ENCODE measurements at places on chromosomes 16 and 17. TPM values are rescaled to one million over a fixed set of nuclear protein-coding genes. Genes with fewer than 3 reads are reported as not detected.

GRCh38 chr16:67877064-67877463 is 4.2 kb downstream of the EDC4 start:
- ATAC-seq = no peak

GRCh38 chr17:55770196-55770870 is 19.5 kb downstream of the PCTP start:
- ATAC-seq = peak; percentile 73

DNA sequence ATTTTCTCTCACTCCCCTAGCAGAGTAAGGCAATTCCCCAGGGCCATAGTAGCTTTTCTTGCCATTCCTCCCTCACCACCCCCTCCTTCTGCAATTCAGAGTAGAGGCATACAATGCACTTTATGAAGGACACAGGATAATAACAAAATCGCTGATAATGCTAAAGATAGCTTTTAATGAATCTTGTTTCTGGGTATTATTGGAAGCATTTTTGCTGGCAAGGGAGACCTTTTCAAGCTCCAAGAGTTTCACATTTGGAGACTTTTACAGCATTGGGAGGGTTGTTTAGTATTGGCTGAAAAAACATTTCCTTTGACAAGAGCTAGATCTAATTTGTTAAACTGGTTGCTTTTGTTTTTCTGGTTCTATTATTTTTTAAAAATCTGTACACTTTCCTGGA is 573.0 kb upstream of the C16orf82 start:
- no peak for ATAC-seq

DNA sequence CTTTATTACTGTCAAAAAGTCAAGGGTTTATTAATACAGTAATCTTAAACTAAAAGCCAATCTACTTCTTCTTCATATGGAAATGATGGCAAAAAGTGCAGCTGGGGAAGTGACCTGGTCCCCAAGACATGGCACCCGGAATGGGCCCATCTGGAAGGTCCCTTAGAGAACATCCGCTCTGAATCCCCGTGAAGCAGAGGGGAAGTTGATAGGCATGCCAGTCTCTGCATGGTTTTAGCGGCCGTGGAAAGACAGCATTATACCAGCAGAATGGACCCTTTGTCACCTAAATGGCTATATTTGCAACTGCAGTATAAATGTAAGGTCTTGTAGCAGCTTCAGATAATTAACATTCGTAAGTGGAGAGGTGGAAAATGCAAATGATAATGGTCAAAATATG is 32.4 kb downstream of the COTL1 start:
- ATAC-seq = no peak

GRCh38 chr17:1447052-1447451 is 9.0 kb downstream of the CRK start:
- no peak for ATAC-seq

- peak; percentile 38 for ATAC-seq
Measured at GRCh38 chr16:87550495-87550961, 51.8 kb upstream of the JPH3 start.

DNA sequence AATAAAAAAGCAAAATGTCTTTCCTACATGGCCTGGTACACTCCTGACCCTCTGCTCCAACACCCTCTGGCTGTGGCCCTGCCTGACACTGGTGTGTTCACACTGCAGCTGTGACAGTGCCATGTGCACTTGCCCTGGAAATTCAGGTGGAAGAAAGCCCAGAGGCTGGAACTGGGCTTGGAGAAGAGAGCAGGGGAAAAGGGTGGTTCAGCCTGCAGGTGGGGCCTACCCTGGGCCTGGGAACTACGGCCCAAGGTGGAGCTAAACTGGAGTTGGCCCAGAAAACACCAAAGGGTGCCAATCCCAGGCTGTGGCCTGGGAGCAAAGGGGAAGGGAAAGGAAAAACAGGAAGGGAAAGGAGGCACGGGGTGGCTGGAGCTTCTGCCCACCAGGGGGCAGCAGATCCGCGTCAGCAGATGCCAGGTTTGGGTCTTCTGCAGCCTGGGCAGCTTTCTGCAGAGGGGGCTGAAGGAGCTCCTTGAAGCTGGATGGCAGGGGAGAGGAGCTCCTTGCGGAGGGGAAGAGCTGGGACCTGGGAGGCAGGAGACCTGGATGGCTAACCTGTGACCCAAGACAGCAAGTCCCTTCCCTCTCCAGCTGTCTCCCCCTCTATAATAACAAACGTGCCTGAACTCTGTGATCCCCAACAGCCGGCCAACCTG is 15.4 kb upstream of the CTCF start:
- peak; percentile 51 for ATAC-seq

DNA sequence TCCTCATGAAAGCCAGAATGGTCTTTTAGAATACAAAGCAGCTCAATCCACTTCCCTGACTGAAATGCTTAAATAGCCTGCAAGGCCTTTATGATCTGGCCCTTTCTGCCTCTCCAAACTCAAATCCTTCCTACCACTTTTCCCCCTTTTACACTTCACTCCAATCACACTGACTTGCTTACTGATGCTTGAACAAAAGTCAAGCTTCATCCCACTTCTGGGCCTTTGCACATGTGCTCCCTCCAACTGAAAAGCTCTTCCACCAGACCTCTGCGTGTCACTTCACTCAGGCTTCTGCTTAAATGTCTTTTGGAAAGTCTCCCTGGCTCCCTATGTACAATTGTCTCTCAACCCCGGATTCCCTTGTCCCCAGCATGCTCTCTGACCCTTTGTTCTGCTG is 13.3 kb upstream of the TERB1 start:
- ATAC-seq = no peak

DNA sequence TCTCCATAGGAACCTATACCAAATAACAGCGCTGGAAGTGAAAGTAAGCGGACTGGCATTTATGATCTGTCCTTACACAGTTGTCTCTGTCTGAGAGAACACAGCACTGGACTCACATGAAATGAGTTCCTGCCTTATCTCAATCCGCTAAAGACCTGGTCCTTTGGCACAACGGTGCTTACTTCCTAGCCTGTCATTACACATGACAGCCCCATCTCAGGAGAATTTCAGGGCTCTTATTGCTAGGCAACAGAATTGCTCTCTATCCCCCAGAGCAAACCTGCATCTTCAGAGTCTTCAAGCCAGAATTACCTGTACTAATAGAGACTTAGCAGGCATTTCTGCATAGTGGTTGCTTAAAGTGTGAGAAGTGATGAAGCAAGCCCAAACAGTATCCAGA is 4.3 kb downstream of the KCNJ2 start:
- no peak for ATAC-seq

DNA sequence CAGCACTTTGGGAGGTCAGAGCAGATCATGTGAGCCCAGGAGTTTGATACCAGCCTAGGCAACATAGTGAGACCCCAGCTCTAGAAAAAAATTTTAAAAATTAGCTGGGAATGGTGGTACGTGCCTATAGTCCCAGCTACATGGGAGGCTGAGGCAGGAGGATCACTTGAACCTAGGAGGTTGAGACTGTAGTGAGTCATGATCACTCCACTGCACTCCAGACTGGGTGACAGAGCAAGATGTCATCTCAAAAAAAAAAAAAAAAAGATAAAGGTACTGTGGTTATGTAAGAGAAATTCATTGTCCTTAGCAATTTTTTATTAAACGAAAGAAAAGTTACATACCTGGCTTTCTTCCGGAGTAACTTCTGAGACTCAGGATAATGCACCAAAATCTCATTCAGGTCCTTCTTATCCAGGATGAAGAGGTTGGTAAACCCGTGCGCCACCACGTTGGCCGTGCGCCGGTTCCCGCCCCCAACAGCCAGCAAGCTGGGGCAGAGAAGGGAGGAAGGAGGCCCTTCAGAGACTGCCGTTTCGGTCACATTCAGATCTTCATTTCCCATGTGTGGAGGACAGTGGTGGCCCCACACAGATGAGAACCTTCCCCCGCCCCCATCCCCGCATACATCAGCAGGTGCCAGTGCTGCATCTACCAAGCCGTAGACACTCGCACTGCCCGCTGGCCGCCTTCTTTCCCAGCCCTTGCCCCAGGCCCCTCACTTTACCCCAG is 73.7 kb downstream of the CNGB1 start:
- ATAC-seq = no peak

DNA sequence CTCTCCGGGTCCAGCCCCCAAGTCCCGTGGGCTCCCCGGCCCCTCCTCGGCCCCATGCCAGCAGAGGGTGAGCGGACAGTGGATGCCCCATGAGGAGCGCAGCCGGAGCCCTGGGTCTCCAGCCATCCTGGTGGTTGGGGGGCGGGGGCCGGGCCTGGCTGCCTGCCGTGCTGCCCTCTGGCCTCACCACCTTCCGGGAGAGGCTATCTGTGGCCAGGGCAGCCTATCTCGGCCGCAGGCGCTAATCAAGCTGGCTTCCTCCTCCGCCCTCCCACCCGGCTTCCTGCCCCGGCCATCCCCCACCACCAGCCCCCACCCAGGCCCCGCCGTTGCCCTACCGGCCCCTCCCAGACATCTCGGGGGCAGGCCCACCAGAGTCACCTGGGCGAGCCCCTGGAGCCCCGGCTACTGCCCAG is 46.8 kb downstream of the ZFPM1 start:
- peak; percentile 10 for ATAC-seq

DNA sequence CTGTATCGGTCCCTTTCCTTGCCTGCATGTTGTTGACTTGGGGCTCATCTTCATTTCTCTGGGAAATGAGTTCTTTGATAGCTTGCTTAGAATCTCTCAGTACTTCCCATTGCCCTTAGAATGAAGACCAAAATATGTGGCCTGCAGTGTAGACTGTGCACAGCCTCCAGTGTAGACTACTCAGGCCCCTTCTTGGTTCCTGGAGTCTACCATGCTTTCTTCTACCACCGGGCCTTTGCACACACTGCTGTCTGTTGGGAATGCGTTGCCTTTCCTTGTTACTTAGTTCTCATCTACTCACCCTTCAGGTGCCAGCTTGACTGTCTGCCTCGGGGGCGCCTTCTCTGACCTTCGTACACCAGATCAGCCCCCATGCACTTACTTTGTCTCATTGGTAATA is 82.0 kb downstream of the ABCC1 start:
- ATAC-seq = no peak

DNA sequence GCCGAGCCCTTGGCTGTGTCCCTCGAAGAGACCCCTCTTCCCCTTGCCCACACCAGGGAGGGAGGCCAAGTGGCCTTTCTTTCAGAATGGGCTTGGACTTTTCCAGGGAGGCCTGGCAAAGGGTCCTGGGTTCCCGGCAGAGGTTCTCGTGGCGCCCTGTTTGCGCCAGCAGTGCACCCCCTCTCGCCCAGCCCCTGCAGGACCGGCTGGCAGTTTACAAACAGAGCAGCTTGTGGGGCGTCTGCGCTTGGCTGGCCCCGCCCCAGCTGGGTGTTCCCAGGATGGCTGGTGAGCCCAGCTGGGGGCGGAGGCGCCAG is 137.8 kb upstream of the CIBAR2 start:
- no peak for ATAC-seq

DNA sequence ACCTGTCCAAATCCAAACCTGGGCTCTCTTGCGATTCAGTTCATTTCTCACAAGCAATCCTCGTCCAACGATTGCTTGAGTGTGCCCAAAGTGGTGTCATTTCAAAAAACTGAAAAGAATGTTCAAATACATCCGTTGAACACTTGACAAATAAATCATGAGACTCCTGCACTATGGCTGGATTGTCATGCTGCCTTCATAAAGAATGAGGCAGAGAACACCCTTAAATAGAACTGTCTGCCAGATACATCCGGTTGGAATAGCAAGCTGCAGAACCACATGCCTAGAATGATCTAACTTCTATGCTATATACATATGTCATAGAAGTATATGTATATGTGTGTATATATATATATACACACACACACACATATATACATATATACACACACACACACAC is 55.4 kb upstream of the HAPSTR1 start:
- ATAC-seq = no peak

DNA sequence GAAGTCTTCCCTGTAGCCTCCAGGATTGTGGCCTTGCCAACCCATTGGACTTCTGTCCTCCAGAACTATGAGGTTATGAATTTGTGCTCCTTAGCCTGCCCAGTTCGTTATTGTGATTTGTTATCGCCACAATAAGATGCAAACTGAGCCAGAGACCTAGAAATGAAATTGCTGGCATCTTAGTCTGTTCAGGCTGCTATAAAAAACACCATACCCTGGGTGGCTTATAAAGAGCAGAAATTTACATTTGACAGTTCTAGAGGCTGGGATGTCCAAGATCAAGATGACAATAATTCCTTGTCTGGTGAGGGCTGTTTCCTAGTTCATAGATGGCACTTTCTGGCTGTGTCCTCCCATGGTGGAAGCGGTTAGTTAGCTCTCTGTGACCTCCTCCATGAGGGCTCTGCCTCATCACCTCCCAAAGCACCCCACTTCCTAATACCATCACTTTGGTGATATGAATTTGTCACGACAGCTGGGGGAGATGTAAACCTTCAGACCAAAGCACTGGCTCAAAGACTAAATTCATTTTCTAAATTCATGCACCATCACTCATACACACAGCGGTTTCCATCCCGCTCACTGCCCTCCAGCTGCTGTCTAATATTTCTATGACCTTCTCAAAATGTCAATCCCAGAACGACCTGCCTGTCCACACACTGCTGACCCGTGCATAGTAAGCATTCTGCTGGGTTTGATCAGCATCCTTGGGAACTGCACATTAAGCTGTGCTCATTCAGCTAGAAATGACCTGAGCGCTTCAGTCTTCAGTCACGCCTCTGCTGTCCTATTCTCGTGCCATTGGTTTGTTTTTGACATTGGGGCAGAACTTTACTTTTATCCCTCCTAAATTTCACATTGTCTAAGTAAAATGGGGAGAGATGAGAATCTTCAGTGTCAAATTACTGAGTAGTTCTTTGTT is 36.6 kb downstream of the GINS3 start:
- ATAC-seq = no peak

DNA sequence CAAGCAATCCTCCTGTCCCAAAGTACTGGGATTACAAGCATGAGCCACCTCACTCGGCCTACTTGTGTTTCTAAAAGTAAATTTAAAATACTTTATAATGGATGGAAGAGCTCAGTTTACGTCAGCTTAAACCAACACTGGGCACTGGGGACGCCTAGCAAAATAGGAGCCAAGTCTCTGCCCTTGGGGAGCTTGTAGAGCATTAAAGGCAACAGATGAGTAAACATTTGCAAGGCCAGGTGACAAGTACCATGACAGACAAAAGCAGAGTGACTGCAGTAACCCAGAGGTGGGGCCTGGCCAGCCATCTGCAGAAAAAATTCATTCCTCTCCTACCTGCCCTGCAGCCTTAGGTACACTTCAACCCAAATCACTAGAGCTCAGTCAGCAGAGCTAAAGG is 12.1 kb upstream of the NLK start:
- peak; percentile 41 for ATAC-seq

- no peak for ATAC-seq
Measured at GRCh38 chr16:22186517-22186916, 19.6 kb upstream of the EEF2K start.

- no peak for ATAC-seq
Measured at GRCh38 chr16:86343027-86343795, 167.1 kb upstream of the FOXF1 start.

GRCh38 chr17:82101767-82102679 is 4.0 kb upstream of the FASN start:
- no peak for ATAC-seq

- no peak for ATAC-seq
Measured at GRCh38 chr16:49931266-49931665, 75.4 kb upstream of the ZNF423 start.

The HASPIN gene
- 3.4 TPM for total RNA-seq

The NPIPA2 gene
- total RNA-seq = 0.48 TPM

The CXCL16 gene
- total RNA-seq = 15.7 TPM

The GUCY2D gene
- 3.5 TPM for total RNA-seq

The NEUROD2 gene
- total RNA-seq = not detected

The CD300LG gene
- 0.28 TPM for total RNA-seq

The AANAT gene
- not detected for total RNA-seq

The CFAP97D1 gene
- not detected for total RNA-seq

The KRT25 gene
- not detected for total RNA-seq

Measured in esophagus mucosa (tissue), 1 donor.